ENCODE measurements at places on chromosomes 16 and 17.

DNA sequence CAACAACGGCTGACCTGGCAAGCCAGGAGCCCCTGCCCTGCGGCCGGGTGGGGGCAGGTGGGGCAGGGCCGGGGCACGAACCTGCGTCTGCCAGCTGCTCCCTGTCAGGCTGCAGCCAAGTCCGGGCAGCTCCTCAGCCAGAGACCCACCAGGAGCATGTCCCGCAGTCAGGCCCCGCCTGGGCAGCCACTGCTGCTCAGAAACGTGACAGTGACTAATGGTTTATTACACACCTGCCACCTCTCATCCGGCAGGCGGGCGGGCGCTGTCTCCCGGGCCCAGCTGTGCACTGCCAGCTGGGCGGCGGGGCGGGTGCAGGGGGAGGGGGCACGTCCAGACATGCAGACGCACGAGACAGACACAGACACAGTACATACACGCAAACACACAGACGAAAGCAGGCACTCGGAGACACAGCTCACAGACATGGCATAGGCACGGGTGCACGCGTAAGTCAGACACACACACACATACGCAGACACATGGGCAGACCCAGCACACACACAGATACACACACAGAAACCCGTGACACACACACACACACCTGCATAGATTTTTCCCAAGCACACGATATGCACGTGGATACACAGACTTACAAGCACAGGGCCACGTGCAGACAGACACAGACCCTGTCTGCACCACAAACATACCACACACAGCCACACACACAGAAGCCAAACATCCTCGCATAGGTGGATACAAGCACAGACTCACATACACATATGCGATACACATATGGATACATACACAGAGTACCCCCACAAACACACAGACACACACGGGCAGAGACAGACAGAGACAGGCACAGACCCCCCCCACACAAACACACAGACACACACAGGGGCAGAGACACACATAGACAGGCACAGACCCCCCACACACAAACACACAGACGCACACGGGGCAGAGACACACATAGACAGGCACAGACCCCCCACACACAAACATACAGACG, 248.3 kb upstream of the CIBAR2 start:
- no peak for DNase-seq

DNA sequence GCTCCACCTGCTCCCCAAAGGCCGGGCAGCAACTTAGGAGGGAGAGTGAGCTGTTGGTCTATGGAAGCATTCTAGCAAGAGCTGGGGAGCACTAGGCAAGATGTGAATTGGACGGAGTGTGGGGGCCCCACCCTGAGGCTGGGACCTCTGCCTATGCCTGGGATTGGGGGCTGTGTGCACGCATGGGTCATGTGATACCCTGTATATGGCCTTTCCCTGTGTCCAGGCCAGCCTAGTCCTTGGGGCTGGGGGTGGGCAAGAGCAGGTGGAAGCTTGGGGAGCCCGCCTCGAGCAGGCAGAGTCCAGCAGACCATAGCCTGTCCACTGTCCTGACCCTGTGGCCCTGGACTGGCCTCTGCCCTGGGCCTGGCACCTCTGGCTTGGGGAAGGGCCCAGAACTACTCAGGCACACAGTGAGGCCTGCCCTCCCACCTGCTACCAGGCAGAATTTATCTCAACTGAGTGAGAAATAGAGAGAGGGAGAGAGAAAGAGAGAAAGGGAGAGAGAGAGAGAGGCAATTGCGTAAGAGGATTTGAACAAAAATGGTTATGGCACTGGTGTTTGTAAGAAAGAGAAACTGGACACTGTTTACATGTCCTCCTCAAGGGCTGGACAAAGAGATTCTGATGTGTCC, 19.1 kb downstream of the PDP2 start:
- no peak for DNase-seq

DNA sequence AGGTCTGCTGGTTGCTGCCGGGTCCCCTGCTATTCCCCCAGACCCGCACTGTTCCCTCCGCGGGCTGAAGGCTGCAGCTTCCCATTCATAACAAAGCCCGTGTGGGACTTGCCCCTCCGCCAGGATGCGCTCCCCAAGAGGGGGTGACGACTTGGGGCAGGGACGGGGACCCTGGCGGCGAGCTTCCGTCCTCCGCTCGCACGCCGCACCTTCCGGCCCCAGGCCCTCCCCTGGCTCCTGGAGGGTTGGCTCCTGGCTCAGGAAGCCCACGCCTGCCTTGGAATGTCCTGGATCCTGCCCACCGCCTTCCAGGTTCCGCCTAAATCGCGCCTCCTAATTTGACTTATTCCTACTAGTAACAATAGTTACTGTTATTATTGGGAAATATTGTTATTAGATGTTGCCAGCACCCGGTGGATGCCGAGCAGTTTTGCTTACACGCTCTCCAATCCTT, 1.1 kb upstream of the TFAP4 start:
- peak; percentile 72 for DNase-seq

DNA sequence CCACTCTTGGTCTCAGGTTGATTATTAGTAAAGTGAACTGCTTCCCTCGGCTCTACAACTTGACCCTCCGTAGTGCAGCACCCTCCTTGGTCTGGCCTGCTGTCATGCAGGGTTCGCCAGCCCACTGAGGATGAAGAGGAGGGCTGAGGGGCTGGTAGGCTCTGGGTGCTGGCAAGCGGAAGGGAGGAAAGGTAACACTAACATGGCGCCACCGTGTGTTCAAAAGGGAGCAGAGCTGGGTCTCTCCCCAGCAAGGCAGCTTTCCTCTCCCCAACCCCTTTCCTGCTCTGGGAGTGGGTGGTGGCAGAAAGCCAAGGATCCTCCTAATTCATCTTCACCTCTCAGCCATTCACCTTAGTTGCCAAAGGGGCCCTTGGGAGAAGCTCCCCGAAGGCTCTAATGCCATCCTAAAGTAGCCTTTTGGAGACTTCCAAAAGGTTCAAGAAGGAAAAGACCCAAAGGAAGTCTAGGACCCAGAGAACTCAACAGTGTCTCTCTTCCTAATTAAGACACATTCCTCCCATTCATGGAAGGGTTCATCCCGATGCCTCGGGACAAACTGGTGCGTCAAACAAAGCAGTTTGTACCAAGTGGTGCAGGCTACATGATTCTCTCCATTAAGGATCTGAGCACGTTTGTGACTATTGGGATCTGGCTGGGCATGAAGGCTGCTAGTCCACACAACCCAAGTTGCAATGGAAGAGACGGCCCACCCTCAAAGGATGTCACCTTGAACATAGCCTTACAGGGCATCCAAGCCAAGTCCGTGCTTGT, 90.8 kb upstream of the TOB1 start:
- peak; percentile 70 for DNase-seq

- no peak for DNase-seq
Observed at GRCh38 chr16:67927131-67927941, 4.3 kb downstream of the CTRL start.

DNA sequence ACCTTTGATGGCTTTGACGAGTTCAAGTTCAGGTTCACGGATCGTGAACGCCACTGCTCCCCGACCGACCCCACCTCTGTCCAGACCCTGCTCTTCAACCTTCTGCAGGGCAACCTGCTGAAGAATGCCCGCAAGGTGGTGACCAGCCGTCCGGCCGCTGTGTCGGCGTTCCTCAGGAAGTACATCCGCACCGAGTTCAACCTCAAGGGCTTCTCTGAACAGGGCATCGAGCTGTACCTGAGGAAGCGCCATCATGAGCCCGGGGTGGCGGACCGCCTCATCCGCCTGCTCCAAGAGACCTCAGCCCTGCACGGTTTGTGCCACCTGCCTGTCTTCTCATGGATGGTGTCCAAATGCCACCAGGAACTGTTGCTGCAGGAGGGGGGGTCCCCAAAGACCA, 17.6 kb downstream of the NOD2 start:
- DNase-seq: no peak

- no peak for DNase-seq
Observed at GRCh38 chr17:3879591-3880417, 13.0 kb downstream of the CAMKK1 start.

DNA sequence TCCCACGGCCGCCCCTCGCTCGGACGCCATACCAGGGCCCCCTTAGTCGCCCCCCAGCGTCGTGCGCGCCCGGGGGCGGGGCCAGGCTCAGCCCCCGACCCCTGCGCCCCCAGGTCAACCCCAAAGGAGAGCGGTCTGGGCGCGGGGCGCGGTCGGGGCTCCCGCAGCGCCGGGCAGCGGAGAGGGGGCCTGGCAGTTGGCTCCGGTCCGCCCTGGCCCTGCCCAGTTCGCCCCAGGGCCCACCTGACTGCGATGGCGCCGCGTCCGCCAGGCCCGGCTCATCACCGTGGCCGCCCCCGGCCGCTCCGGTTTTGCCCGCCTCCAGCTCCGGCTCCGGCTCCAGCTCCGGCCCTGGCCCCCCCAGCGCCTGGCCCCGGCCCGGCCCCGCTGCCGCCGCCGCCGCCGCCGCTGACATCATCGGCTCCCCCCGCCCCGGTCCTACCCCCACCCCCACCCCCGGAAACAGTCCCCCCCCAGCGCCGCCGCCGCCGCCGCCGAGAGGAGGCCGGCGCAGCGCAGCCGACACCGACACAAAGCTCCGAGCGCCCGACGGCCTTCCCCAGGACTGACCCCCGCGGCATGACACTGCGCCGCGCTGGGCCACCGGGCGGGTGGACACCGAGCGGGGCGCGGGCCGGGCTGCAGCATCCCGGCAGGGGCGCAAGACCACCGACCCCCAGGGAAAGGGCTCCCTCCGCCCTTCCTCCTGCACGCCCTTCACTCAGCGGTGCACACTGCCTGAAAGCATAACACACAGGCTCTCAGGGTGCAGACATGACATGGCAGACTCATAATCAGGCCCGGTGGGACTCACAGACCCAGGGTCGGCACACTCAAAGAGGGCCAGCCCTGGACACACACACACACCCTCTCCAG, at the start of gene ZBTB4:
TSS of gene ZBTB4 (minus strand) at position 419 of the 876 bp plus-strand sequence. CDS start 12,830 bp downstream, outside the sequence.
- DNase-seq: peak; percentile 72

GRCh38 chr17:73359987-73360410, 48.2 kb upstream of the CDC42EP4 start:
- no peak for DNase-seq

DNA sequence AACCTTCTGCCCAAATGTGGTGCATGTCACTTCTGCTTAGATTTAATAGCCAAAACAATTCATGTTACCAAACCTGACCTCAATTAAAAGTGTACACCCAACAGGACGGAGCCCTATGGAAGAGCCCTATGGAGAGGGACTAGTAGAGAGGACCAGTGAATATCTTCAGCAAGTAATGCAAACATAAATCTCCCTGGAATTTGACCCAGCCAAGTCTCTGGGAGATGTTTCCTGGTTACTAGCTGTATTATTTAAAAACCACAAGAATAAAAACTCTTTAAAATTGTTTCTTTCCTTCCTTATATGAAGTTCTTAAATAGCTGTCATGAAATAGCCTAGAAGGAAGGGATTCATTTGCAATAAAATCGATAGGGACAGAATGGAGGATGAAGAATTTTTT, 255.8 kb downstream of the CDH11 start:
- DNase-seq: no peak

DNA sequence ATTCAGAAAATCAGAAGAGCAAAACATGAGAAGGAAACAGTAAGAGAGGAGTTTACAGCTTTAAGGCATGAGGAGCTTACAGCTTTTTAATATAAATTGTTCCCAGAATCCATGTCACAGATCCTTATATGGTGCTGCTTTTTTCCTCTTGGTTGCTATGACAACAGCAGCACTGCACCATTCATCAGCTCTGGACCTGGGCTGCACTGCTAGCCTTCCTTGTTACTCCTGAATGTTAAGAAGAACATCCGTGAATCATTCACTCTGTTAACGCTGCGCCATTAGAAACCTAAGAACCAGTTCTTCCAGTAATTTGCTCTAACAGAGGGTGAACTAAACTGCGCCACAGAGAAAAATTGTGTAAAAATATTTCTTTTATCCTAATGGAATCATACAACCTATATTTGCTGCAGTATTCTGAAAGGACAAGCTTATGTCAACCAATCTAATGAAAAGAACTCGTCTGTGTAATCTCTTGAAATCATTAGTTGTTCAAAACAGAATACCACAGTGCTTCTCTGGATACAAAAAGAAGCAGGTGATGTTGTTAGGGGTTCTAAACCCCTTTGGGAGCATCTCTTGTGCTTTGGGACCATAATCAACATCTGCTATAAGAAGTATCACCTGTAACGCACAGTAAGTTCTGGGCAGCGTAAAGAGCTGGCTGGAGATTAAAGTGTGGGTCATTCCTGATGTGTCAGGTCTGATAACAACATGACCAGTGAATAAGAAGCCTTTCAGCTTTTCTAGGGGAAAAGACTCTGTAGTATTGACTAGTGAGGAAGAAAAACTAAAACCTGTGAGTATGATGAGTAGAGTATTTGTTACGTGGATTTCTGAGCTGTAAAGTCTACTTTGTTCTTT, 151.2 kb downstream of the TANC2 start:
- DNase-seq: no peak

DNA sequence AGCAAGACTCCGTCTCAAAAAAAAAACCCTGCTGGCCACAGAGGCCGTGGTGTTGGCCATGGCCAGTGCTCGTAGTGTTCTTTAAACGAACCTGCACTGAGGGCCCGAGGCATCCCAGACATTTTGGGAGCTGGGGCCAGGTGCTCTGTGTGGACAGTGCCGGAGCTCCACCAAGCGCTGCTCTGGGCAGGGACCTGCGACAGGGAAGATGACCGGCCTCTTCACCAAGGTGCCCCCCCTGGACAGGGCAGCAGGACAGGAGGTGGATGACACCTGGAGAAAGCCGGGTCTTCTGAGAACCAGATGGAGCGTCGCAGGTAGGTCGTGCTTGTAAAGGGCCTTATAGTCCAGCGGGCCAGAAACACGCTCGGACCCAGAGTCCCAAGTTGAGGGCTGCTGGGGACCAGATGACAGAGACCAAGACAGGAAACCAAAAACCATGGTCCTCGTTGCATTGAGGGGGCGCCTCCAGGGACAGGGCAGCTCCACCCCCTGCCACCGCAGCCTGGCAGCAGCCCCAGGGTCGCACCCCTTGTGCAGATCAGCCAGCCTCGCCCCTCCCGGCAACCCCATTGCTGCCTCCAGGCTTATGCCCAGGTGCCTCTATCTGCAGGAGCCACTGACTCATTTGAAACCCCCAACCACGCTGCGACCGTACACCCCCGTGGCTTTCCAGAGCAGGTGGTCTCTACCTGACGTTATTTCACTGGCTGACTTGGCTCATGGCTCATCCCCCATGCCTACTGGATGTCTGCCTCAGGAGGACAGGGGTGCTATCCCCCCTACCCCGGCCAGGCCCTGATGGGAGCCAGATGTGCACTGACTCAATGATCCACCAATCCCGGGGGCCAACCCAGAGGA, 4.2 kb upstream of the NTN3 start:
- peak; percentile 30 for DNase-seq

DNA sequence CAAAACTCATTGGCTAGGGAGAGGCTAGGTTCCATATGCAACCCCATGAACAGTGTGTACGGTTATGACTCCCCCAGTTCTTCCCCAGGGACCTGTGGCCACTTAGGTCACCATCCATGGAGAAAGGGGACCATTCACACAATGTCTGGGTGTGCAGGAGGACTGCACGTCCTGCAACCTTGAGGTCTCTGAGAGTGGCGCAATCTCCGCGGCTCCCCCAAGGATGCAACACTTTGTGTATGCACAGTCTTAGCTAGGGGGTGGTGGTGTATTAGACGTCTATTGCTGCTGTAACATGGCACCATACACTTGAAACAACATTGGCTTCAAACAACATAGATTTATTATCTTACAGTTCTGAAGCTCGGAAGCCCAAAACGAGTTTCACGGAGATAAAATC, 65.6 kb upstream of the CBX4 start:
- no peak for DNase-seq

- no peak for DNase-seq
Observed at GRCh38 chr16:68658341-68658973, 13.3 kb downstream of the CDH3 start.

- DNase-seq: no peak
Observed at GRCh38 chr17:47727704-47728036, 5.4 kb upstream of the TBX21 start.
